ENCODE measurements at places on chromosomes 7 and 10.

DNA sequence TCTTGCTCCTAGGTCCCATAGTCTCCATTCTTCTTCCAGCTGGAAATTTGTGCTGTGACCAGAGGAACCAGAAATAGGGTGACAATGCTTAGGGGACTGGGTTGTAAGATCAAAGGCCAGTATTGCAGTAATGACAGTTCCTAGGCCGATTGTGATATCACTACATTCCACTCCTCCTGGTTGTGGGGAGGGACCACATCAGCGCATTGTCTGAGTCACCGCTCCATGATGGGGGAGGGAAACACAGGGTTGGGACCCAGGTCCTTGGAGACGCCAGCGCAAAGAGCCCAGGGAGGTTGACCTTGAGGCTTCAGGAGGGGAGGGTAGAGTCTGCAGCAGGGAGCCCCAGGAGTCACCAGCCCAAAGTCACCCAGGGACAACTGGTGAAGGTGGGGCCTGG is 20.8 kb upstream of the GGCT start:
- DNase-seq: no peak

DNA sequence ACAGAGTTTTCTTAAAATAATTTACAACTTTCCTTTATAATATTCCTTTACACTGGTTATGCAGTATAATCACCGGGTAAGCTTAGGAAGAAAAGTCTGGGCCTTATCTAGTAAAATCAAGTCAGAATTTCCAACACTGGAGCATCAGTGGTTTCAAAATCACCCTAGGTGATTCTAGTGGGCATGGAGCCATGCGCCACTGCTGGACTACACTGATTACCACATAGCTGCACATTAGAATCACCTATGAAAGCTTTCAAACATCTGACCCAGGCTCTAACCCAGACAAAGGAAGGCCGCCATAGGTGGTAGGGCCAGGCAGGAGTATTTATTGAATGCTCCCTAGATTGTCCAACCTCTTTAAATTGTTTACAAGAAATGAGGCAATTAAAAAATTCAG is 52.0 kb downstream of the NSUN6 start:
- no peak for DNase-seq

DNA sequence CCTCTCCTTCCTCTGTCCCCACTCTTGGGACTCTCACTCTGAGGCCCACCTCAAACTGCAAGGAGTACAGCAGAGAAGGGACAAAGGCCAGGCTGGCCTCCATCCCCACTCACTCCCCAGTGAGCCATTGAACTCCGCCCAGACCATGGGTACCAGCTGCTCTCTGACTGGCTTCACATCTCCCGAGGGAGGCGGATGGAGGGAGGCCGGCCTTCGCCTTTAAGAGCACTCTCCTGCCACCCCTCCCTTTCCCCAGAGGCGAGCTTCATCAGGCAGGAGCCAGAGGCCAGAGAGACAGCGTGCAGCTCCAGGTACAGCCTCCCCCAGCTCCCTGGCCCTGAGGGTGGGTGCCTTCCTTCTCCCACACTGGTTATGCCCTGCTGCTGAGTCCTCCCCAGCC is 1.8 kb upstream of the LDB3 start:
- no peak for DNase-seq

DNA sequence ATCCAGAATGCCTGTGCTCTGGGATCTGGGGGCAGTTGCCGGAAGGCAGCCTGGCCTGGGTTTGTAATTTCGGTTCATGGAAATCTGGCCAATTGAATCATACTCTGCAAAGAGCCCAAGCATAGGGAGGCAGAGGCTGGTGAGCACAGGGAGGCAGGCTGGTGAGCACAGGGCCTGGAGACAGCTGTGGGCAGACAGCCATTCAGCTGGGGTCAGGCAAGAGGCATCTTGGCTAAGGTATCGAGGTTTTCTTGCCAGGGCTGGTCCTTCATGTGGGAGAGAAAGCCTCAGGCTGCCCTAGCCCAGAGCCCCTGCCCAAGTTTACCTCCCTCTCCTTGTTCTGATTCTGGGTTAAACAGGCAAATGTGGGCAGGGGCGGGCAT is 63.7 kb upstream of the BAIAP2L1 start:
- no peak for DNase-seq
